ENCODE measurements at places on chromosomes 1 and 21.

DNA sequence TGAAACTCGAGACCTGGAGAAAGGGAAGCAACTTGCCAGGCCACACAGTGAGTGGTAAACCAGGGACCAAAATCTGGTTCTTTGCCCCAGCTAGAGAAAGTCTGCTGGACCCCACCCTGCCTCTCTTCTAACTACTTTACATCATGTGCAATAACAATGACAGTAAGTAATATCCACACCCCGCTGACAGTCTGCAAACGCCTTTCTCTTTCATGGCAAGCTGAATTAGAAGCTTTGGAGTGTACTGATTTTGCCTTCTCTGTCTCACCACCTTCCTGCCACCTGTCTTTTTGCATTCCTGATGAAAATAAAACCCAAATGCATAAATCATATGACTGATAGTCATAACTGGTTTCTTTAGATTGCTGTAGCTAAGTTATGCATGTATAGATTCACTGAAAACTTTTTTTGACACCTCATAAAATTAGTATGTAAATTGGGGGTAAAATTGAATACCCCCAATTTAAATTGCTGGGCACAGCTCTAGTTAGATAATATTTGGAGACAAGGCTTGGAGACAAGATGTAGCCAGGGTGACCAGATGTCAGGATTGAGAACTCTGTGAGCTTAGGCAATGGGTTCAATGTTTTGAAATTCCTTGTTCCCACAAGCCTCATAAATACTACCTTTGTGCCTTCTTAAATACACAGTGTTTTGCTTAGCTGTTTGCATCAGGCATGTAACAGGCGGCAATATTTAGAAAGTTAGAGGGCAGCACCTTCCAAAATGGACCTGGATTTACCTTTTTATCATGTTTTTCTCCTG is 73.5 kb downstream of the ST6GALNAC5 start:
- DNase-seq: no peak

- peak; percentile 56 for DNase-seq
Observed at GRCh38 chr1:51661081-51661518, 44.2 kb downstream of the OSBPL9 start.

DNA sequence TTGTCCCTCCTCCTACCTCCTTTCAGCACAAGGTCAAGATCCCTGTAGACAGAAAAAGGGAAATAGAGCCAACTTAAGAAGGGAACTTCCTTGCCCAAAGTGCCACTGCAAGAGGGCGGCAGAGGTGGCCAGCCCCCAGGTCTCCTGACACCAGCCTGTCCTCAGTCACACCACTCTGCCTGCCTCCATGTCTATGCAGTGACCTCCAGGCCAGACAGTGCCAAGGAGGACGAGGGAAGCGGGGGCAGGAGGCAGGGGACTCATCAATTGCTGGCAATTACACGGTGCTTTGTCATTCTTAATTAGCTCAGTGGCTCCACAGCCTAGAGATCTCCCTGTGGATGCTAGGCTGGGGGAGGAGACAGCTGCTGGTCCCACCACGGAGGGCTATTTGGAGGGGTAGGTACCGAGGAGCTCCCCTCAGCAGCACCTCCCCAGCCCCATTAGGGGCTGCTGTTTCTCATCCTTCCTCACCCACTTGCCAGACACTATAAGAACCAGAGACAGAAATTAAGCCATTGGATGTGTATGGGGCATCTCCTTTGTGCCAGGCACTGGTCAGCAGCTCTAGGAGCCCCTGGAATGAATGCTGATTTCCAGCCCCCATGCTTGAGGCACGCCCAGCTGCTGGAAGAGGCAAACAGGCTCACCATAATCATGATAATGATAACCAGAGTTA is 6.1 kb upstream of the LDLRAP1 start:
- no peak for DNase-seq

DNA sequence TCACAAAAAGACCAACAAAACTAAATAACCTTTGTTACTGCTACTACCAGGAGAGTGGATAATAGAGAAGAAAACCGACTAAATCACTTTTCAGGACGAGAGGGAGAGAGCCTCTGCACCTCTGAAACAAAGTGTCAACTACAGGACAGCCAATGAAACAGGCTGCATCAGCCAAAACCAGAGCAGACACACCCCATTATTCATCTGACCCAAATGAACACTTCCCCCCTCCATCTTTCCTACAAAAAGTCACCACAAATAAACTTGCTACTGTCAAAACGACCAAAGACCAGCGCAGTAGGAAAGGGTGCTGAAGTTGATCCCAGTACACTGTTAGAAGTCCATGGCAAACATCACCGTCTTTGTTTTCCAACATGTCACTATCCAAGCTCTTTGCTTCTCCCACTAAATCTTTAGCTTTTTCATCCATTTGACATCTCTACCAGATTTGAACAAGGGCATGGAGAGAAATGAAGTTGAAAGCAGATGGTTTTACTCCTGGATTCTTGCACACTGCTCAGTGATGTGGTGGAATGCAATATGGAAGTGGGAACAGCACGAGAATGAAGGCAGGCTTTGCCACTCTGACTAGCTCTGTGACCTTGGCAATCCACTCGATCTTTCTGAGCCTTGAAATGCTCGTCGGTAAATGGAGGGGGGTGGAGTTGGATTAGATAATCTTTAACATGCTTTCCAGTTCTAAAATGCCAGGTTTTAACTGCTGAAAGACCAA is 20.5 kb downstream of the DSTYK start:
- peak; percentile 29 for DNase-seq

GRCh38 chr1:66283622-66284041 is 250.3 kb upstream of the SGIP1 start:
- no peak for DNase-seq

DNA sequence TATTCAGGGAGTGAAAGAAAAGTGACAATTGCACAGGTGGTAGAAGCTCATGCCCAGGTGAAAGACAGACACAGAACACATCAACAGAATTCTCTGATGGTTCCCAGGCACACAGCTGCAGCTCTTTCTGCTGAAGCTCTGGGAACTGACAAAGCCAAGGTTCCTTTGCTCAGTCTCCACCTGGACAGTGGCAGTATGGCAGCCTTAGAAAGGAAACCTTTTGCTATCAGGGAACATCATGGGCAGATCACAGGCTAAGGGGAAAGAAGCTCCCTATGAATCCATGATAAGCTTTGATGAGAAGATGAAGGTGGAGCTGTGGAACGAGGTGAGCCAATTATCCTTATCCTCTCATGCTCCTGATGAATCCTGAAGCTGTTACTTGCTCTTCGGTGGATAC is 1.2 kb downstream of the SPRR2B start:
- no peak for DNase-seq

GRCh38 chr1:40582116-40582515 is 50.7 kb downstream of the ZNF684 start:
- DNase-seq: no peak

- no peak for DNase-seq
Observed at GRCh38 chr1:176876966-176877515, 287.5 kb downstream of the ASTN1 start.

GRCh38 chr1:204222764-204223055 is 8.9 kb upstream of the GOLT1A start:
- no peak for DNase-seq

DNA sequence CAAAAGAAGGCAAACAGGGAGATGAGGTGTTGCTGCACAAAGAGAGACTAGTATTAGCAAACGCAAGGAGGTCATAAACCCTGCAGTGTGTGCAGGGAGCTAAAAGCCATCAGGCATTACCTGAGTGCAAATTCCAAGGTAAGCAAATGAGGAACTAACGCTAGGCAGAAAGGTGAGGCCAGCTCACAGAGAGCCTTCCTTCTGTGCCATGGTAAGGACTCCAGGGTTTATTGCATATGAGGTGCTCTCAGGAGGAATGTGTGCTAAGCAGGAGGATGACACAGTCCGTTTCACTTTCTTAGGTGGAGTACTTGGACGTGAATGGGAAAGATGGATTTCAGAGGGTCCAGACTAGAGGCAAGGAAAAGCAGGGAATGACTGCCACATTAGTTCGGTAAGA is 44.6 kb upstream of the MYBPHL start:
- DNase-seq: no peak

Measured in AG08396 (cell line).